Activated T-helper 1 cell treated with anti-CD3 and anti-CD28 coated beads, Interleukin-2, amount 50 U/mL, for 16 hours (primary cell): ENCODE measurements at places on chromosomes 6 and 20.

DNA sequence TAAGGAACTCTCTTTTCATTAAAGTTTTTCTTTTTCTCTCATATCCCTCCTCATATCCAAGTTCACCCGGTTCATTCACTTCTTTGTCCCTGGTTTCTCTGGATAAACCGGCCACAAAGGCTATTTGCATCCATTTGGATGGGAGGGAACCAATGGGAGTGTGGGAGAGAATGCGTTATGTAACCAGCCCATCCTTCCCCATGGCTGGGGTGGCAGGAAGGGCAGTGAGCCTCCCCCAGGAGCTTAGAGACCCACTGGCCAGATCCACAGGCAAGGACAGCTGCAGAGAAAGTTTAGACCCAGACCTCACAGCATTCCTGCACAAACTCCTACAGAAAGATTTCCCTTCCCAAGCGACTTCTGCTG lies 10.7 kb downstream of the CASS4 start:
- DNase-seq, result no peak

DNA sequence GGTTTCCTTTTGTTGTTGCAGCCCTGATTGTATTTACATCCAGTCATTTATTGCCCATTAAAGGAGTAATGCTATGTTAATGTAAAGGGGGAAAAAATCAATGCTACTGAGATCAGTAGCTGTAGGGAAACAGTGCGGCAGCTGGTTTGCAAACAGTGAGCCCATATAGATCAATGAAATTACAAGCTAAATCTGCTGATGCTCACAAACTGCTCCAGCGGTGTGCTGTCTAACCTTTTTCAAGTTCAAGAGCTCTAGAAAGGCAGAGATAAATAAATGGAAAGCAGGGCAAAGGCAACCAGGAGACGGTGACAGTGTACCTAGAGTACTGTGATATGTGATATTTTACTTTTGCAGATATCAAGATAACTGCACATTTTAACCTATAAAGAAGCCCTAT lies 449.0 kb upstream of the MMS22L start:
- no peak for DNase-seq

DNA sequence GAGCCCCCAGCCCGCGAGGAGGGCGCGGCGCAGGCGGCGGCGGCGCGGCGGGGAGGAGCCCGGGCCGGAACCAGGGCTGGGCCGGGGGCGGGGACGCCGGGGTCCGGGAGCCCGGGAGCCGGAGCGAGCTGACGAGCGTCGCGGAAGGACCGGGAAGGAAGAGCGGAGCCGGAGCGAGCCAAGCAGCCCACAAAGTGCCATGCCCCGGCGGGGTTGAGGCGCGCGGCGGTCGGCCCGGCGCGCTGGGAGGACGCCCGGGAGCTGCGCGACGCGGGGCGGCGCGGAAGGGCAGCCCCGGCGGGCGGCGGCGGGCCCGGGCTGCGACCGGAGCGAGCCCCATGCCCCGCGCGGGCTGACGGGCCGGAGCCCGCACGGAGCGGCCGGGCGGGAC lies 289 bp downstream of the FOXP4 start:
- DNase-seq, result no peak

GRCh38 chr6:33207552-33208090 lies 679 bp upstream of the RING1 start:
- no peak for DNase-seq

GRCh38 chr20:49859807-49860206 lies 47.2 kb downstream of the SLC9A8 start:
- DNase-seq, result no peak

DNA sequence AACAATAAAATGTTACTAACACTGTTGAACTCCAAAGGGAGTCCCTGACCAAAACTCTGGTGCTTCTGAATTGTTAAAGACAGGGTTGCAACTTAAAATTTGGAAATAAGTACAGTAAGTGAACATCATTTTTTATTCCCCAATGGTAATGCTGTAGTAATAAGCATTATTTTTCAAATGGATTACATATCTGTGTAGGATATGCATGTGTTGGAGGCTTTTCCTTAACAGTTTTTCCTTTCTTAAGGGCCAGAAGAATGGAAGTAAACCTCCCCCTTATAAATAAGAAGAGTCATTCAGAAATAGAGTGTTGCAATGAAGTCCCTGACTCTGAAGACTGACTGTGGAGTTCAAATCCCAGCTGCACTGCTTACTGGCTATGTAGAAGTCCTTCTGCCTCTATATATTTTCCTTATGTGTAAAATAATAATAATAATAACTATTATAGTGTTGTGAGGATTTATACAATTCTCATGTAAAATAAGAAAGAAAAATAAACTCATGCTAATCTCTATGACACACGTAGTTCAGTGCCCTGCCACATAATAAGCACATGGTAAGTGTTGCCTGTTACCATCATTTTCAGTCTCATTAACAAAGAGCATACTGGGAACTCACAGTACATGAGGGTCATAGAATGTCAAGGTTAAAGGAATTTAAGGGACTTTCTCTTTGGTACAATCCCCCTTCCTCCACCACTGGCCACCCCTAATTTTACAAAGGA lies 129.8 kb upstream of the SMLR1 start:
- DNase-seq, result no peak

- no peak for DNase-seq
Observed at GRCh38 chr20:3014179-3014578, 29.2 kb upstream of the GNRH2 start.

- DNase-seq, result no peak
Observed at GRCh38 chr20:62898093-62898964, 28.0 kb downstream of the DIDO1 start.

DNA sequence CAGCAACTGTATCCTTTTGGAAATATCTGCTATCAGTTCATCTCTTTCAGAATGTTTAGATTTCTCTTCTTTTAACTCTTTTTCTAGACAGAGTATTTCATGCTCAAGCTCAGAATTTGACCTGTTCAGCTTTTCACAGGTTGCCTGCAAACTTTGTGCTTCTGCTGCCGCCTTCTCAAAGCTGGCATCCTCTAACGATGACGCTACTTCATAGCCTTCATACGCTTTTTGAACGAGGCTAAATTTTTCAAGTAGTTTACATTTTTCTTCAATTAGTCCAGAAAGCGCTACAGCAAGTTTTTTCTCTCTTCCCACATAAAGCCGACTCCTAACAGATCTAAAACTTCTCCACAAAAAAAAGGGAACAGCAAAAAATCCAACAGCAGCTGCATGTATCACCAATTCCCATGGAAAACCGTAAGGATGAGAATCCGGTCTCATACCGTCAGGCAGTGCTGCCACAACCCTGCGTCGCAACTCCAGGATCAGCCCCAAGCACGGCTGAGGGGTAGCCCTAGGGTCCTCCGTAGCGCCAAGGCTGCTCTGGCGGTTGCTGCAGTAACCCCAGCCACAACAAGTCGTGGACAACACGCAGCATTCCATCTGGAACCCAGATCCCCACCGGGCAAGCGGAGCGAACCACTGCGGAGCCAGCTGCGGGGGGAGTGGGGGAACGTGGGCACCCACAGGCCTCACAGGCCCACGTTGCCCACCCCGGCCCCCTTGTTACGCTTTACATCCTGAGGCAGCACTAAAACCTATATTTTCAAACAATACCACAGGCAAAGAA lies 30.6 kb downstream of the DACT2 start:
- no peak for DNase-seq

- no peak for DNase-seq
Observed at GRCh38 chr6:79040083-79040482, 38.0 kb downstream of the PHIP start.

GRCh38 chr6:68709882-68710281 lies 74.8 kb downstream of the ADGRB3 start:
- no peak for DNase-seq

GRCh38 chr6:146999766-147000165 lies 204.5 kb upstream of the STXBP5 start:
- DNase-seq, result no peak

DNA sequence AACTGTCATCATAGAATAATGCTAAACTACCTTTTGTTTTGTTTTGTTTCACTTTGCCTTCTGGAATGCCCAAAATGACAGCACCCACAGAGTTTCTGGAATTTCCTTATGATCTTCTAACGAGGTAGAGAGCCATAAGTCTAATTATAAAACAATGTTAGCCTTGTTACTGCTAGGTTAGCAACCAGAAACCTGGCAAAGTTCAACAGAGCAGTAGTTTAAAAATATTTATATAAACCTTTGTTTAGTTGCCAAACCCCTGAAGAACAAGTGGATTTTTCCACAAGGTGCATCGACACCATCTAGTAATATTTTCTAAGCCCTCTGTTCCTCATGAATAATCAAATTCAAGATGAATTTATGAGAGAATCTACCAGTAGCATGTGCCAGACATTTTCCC lies 27.6 kb upstream of the IPCEF1 start:
- no peak for DNase-seq

DNA sequence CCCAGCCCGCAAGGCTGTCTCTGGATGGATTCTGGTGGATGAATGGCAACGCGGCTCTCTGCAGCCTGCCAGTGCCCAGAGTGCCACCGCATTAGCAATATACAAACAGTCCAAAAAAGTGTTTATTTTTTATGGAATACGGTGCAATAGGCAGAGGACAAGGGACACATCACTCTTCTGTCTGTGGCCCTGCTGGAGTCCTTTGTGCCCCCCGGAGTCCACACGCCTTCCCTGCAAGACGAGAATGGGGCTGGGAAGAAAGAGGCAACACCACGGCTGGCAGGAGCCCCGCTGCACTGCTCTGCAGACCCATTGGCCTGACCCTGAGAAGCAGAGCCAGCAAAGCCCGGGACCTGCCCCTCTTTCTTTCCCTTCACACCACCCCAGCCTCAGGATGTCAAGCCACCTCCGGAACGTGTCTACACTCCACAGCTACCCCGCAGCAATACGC lies 196.3 kb downstream of the SYNDIG1 start:
- no peak for DNase-seq

GRCh38 chr6:90095788-90096187 lies 200.9 kb downstream of the BACH2 start:
- no peak for DNase-seq

DNA sequence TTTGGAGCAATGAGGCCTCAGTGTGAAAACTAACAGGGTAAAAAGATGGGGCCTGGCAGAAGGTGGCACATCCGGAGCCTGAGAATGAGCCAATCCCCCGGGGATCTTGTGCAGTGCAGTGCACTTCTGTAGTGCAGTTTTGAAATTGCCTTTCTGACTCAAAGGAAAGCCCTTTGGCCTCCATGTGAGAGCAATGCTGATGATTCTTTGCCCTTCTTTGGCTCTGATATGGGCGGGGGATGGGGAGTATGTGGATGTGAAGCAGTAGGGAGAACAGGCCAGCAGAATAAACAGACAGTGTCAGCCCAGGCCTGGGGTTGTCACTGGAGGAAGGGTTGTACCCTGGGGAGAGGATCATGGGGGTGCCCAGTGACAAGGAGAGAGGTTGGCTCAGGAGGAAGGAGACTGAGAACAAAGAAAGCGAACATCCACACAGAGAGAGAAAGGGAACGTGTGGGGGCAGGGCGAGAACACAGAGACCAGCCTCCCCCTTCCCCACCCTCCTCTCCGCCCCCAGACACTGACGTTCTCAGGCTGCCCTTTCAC lies 351.2 kb downstream of the CDC5L start:
- no peak for DNase-seq

GRCh38 chr6:151679081-151679480 lies 128.4 kb upstream of the ESR1 start:
- no peak for DNase-seq

GRCh38 chr6:26594730-26595632 lies 1.8 kb upstream of the ABT1 start:
- no peak for DNase-seq

GRCh38 chr20:61690150-61690549 lies 375.5 kb downstream of the TAF4 start:
- DNase-seq, result no peak

GRCh38 chr20:63138855-63139341 lies 77.0 kb downstream of the YTHDF1 start:
- DNase-seq, result no peak

DNA sequence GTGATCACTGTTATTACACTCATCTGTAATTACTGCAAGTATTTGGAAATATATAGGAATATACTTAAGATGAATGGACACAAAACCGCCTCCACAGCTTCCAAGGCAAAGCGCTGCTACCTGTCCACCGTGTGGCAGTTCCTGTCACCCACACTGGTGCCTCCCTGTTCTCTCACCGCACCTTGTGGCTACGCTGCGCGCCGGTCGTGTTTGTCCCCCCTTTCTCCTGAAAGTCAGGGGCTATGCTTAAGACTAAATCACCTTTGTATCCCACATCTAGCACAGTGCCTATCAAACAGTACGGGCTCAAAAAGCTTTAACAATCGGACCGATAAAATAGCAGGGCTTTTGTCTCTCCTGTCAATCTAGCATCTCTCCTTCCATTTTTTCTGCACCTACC lies 23.0 kb downstream of the LY86 start:
- no peak for DNase-seq

DNA sequence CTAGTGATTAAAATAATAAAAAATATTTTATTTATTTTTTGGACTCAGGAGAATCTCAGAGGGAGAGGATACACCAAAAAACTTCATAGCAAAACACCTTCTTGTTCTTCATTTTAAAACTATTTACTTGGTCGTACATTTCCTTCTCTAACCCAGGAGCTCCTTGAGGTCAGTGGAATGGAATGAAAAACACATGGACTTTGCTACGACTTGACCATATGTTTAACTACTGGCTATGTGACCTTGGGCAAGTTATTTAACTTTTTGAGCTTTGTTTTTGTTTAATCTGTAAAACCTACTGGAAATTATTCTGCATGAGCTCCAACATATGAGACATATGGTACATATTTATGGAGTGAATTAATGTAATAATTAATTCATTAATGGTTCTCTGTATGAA lies 1005.5 kb upstream of the CITED2 start:
- DNase-seq, result no peak

DNA sequence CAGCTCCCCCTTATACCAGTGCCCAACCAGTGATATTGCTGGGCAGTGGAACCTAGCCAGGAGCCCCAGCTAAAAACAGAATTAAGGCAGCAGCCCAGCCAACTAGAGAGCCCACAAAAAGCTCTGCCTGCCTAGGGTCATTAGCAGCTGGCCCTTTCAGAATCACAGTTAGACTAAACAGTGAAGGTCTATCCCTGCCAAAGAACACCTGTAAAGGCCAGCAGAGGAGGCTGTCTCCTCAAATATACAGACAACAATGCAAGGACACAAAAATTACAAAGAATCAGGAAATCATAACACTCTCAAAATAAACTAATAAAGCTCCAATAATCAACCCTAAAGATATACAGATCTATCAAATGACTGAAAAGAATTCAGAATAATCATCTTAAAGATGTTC lies 77.8 kb upstream of the HTR1E start:
- DNase-seq, result no peak

DNA sequence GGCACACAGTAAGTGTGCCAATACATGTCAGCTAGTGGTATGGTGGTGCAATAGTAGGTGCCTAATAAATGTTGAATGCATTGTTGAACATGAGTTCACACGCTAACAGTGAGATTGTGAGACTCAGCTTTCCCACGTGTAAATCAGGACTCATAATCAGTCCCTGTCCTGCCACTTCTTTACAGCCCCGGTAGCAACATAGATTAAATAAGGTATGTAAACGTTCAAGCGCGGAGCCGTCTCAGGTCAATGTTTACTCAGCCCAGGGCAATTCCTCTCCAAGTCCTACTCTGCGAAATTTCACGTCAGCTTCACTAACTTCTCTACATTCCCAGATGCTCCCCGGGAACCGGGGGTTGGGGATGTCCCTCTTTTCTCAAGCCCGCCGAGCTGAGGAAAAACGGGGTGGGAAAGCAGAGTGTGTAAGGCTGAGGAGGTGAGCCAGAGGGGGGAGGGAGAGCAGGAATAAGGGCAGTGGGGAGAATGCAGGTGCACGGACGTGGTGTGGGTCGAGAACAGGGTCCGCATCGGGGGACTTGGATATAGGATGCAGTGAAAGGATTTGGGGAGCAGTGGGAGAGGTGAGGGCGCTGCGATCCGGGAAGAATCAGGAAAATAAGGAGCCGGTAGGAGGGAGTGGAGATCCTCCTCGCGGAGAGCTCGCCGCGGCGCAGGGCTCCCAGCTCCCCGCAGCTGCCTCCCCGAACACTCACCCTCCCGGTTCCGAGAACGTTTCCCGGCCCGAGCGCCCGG lies 544 bp upstream of the TP53INP2 start:
- no peak for DNase-seq
